ENCODE measurements at places on chromosomes 4 and X.

DNA sequence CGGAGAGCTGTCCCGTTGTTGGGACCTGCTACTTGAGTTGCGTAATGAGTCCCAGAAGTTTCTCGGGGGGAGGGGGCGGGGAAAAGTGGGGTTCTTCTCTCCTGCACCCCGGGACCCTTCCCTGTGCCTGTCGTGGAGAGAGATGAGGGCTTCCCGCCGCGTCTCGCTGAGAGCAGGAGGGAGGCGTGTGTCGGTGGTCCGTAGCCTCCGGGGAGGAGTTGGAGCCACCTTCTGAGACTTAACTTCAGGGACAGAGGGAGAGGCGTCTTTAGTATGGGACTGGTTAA lies 698 bp downstream of the AFF1 start:
- DNase-seq: peak; percentile 15

GRCh38 chr4:8266088-8266487 lies 3.5 kb upstream of the HTRA3 start:
- DNase-seq: no peak

DNA sequence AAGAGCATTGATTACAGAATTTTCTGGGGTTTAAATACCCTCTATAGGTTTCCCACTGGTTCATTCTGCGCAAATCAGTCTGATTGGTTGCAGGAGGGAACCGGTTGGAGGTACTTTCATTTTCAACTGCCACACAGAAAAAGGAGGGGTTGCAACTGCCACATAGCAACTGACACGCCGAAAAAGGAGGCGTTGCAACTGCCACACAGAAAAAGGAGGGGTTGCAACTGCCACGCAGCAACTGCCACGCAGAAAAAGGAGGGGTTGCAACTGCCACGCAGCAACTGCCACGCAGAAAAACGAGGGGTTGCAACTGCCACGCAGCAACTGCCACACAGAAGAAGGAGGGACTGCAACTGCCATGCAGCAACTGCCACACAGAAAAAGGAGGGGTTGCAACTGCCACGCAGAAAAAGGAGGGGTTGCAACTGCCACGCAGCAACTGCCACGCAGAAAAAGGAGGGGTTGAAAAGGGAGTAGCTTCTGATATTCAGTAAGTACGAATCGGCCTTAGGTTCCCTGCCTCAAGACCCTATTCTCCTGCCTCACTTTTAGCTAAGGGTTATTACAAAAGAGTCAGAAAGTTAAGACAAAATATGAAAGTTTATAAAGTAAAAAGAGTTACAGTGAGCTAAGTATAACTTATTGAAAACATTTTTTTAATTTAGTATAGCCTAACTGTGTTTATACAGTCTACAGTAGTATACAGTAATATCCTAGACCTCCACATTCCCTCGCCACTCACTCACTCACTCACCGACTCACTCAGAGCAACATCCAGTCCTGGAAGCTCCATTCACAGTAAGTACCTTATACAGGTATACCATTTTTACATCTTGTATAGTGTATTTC lies 431.8 kb downstream of the KCTD8 start:
- no peak for DNase-seq

DNA sequence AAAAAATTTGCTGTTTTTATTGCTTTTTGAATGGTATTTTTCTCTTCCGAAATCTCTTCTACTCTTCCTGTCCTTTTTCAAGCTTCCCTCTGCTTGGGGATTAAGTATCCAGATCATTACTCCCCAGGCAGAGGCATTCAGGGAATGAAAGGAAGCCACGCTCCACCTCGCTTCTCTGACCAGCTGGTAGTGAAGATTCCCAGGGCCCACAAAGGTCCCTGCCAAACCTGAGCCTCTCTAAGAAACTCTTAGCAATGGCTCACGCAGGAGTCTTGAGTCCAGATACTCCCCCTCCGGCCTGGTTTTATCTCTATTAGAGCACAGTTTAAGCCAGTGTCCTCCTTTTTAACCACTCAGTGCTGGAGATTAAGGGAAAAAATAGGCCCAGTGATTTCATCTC lies 51.4 kb upstream of the SOD3 start:
- DNase-seq: no peak

GRCh38 chr4:104973708-104974107 lies 173.0 kb upstream of the TET2 start:
- DNase-seq: no peak

DNA sequence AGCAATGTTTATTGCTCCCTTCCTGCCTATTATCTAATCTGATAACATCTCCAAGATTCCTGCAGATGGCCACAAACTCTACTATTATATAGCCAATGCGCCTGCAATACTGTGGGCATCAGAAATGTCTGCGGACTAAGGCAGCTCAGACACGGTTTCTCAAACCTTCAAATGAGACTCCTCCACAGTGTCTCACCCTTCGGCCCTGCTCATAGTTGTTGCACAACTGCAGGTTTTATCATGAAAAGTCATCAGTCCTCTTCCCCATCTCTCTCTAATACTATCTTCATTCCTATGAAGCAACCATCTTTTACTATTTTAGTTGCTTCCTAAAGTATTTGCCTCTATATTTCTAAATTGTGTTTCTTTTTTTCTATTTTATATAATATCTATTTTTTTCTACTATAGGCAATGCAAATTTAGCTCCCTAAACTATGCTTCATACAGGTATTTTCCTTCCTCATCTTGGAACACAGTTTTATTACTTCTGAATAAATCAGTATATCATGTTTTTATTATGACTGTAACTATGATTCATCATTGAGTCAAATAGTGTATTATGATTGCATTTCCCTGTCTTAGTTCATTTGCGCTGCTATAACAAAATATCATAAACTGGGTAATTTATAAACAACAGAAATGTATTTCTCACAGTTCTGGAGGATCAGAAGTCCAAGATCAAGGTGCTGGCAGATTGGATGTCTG lies 129.7 kb upstream of the EDNRA start:
- no peak for DNase-seq

DNA sequence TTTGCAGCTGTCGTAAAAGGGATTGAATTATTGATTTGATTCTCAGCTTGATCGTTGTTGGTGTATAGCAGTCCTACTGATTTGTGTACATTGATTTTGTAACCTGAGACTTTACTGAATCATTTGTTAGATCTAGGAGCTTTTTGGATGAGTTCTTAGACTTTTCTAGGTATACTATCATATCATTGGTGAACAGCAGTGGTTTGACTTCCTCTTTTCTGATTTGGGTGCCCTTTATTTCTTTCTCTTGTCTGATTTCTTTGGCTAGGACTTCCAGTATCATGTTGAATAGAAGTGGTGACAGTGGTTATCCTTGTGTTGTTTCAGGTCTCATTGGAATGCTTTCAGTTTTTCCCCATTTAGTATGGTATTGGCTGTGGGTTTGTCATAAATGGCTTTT lies 8.4 kb downstream of the APOOL start:
- DNase-seq: no peak

- DNase-seq: no peak
Measured at GRCh38 chr4:180665481-180665880, 1577.7 kb upstream of the TENM3 start.

DNA sequence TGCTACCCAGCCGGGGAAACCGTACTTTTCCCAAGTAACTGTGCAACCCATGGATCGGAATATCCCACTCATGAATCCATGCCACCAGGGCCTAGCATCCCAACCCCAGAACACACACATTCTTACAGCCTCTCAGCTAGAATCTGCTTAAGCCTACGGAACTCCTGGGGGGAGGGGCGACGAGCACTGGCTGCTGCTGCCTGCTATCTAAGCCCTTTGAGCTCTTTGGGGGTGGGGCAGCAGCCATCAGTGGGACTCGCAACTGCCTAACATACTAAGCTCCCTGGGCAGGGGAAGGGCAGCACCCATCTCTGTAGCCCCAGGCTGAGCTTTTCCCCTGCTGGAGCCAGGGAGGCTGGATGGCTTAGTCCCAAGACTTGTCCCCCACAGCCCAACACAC lies 28.6 kb downstream of the NUDT10 start:
- DNase-seq: no peak

GRCh38 chr4:156578005-156578404 lies 393.6 kb downstream of the PDGFC start:
- DNase-seq: no peak

DNA sequence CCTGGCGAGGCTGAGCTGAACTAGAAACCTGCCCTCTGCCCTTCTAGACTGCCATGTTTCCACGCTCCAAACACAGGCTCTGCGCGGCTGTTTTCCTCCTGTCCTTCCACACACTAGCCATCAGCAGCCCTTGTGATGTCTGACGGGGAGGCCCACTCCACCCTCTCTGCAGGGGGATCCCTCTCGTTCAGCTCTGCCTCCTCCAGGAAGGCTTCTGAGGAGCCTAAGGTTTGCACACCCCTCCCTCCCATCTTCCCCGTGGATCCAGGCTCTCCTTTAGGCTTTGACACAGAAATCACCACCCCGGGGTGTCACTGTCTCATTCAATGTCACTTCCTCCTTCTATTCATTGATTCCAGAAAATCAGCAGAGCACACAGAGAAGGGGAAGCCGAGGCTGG lies 38.6 kb upstream of the CRMP1 start:
- DNase-seq: no peak

GRCh38 chr4:79673377-79673776 lies 265.3 kb upstream of the GK2 start:
- no peak for DNase-seq

GRCh38 chrX:68196939-68197791 lies 236.1 kb downstream of the OPHN1 start:
- DNase-seq: no peak

GRCh38 chr4:128974136-128974581 lies 119.2 kb downstream of the SCLT1 start:
- DNase-seq: no peak

- no peak for DNase-seq
Measured at GRCh38 chr4:127425202-127425845, 207.4 kb upstream of the INTU start.

DNA sequence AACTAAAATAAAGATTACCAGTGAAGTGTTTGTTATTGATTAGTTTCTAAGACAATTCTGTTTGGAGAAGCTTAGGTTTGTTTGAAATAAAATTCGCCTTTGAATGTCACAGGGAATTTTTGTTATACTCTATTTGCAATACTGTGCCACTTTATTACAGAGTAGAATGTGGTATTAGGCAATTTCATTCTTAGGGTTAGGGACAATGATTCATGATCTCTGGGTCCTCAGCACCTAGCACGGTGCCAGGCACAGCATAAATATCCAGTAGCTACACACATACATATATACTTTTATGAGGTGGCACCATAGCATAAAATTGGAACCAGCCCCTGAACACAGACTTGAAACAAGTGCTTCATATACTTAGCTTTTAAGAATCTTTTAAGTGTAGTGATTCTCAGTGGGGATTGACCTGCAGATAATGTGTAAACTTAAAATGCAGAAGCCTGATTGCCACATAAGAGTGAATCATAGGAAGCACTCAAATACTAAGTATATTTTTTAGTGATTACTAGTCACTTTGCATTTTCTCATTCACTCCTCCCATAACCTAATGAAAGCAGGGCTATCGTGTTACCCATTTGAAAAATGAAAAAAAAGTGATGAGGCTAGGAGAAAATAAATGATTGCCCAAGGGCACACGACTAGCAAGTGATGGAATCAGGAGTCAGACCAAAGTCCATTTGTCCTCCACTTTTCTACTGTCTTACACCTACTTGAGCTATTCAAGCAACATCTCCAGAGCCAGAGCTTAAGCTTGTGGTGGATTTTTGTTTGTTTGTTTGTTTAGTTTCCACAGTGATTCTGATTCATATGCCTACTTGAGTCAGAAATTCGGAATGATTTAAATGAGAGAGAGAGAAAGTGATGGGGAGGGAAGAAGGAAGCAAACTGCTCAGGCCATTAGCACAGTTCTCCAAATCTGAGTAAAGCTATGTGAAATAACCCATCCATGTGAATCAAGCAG lies 366.0 kb upstream of the FGF13 start:
- no peak for DNase-seq

DNA sequence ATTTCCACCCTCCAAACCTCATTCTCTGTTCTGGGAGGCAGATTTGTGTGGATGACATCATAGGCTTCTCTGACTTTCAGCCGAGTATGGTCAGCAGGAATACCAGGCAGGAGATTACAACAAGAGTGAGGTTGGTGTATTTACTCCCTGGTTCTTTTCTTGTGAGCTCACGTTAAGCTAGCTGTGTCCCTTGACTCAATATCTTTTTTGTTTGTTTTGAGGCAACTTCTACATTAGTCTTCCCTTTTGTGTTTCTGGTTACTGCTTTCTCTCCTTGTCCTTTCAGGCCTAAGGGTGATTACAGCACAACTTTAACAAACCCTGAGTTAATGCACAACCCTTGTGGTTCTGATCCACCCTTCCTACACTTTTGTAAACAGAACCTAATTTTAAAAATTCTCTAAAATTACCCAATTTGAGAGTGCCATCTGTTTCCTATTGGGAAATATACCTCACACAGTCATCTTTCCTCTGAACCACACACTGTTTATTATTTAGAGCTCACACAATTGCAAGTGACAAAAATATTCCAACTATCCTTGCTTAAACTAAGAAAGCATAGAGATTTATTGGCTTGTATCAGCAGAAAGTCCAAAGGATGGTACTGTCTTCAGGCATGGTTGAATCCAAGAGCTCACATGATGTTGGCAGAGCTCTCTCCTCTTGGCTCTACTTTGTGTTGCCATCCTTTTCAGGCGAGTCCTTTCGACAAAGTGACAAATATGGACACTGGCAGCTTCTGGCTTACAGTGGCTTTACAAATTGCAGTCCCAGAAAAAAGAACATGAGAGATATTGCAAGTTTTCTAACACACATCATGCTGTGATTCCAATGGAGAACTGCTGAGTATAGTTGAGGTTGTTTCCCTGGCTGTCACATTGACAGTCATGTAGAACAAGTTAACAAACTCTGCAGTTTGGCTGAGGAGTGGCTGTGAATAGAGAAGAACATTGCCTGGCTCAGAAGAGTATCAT lies 150.5 kb upstream of the DDIT4L start:
- DNase-seq: no peak

GRCh38 chrX:68440940-68441339 lies 7.6 kb upstream of the OPHN1 start:
- no peak for DNase-seq

DNA sequence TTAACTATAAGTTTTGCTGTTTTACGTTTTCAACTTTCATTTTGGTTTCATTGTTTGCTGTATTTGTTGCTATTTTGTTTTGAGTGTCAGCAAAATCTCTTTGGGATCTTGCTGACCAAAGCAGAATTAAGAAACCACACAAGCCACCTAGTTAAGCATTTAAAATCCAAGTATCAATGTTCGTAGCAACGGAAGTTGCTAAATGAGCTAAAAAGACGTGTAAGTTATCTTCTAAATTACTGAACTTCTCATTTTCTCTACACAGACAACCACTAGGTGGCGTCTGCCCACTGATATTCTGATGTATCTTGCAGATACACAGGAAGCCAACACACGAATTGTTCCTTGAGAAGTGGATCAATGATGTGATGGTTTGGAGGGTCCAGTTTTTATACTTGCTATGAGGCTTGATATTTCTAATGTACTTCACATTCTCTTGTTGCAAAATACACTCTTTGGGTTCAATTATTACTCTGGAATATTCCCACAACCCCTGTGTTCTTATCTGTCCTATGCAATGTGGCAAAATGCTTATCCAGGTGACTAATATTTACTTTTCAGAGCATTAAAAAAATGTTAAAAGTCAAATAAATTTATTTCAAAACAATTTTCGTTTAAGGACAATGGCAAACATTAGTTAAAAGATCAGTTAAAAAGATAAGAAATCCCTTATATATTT lies 250.5 kb downstream of the TECRL start:
- DNase-seq: no peak

- no peak for DNase-seq
Measured at GRCh38 chrX:141724186-141724585, 25.6 kb upstream of the SPANXD start.

Data from T-helper 2 cell (primary cell).